SK-MEL-5 (cell line): ENCODE measurements at places on chromosomes 16 and 17. TPM values are rescaled to one million over a fixed set of nuclear protein-coding genes. Genes with fewer than 3 reads are reported as not detected.

DNA sequence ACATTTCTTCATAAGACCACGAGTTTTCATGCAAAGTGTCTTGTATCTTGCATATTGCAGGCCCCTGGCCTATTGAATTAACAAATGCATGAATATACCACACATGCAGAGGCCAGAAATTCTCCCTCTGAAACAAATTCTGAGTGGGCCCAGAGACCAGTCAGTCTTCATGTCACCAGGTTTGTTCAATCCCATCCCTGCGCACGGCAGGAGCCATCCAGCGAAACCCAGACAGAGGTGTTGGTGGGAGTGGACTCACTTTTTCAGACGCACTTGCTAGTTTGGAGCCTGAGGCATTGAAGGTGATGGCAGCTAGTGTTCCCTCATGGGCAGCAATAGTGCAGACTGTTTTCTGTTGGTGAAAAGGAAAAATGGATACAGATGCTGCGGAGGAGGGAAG lies 21.9 kb downstream of the WIPI1 start:
- DNase-seq = no peak

- DNase-seq = no peak
Measured at GRCh38 chr17:68389041-68389440, 68.3 kb downstream of the WIPI1 start.

DNA sequence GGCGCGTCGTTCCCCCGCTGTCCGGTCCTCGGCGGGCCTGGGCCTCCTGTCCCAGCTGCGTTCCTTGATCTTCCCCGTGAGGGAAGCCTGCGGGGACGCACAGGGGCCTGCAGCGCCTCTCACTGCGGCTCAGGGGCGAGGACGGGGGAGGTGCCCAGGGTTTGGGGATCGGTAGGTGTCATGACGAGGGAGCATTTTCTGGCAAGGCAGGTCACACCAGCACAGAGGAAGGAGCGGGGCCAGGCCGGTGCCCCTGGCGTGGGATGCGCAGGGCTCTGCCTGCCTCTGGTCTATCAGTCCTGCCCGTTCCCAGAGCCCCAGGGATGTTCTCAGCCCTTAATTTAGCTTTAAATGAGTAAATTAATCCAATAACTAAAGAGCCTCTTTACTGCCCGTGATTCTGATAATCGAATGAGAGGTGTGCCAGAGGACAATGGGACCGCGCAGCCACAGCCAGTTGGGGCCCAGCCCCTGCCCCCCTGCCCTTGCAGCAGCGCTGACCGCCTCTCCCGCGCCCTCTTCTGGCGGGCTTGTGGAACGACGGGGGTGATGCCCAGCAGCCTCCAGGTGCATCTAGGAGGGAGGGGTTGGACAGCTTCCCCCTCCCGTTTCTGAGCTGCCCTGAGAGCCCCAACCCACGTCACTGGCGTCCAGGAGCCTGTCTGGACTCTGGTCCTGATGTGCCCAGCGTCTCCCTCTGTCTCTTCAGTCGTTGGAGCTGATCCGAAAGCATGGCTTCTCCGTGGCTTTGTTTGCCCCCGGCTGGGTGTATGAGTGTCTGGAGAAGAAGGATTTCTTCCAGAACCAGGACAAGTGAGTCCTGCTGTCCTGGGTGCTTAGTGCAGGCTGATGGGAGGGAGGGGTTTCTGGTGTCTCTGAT lies 7.9 kb downstream of the ENGASE start:
- DNase-seq = peak; percentile 79

DNA sequence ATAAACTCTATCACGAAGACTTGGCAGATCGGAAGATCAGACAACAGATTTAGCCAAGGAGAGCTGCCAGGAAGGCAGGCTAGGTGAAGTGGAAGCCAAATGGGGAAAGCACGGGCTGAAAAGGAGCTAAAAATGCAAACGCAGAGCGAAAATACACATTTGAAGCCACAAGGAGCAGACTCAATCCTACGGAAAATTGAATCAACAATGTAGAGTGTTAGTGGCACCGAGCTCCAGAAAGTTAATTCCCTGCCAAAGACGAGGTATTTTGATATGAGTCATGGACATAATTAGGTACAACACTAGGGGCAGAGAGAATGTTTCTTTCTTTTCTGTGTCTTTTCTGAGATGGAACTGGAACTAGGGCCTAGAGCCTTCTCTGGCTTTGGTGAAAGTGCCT lies 20.7 kb downstream of the GSG1L start:
- no peak for DNase-seq

DNA sequence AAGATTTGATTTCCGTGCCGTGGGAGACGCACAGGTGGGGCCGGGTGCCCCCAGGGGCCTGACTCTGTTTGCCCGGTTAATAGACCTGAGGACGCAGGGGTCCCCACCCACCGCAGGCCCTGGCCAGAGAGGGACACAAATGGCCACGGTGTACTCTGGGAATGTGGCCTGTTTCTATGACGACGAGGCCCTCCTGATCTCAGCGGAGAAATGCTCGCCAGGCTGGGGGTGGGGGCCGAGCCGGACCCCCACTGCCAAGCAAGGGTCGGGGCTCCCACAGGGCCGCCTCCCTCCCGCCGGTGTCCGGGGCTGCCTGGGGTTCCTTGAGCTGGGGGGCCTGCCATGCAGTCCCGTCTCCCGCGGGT lies 24.5 kb upstream of the C1QTNF8 start:
- DNase-seq = no peak

GRCh38 chr17:43814714-43815113 lies 18.2 kb downstream of the MPP3 start:
- no peak for DNase-seq

DNA sequence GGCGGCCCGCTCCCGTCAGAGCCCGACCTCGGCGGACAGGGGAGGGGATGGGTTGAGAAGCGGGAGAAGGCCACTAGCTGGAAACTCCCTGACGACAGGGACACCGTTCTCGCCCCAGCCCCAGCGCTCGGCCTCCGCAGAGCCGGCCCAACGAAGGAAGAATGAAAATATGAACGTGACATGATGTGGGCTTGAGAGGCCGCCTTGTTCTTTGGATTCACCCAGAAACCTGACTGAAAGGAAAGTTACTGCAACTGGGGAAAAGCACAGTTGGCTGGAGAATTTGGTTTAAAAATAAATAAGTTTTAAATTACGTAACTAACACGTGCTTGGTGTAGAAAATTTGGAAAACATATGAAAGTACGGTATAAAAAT lies 21.1 kb downstream of the NPTX1 start:
- peak; percentile 70 for DNase-seq

DNA sequence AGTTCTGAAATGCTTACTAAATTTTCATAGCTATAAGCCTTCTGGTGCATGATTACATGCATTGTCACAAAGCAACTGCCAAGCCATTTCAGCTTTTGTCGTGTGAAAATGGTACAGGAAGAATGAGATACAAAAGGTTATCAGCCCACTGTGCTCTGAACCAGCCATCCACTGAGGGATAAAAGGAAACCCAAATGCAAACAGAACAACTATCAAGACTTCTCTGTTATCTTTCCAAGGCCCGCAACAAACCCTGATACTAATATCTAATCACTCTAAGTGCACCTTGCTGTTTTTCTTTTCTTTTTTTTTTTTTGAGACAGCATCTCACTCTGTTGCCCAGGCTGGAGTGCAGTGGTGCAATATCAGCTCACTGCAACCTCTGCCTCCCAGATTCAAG lies 109.0 kb downstream of the FTO start:
- no peak for DNase-seq

DNA sequence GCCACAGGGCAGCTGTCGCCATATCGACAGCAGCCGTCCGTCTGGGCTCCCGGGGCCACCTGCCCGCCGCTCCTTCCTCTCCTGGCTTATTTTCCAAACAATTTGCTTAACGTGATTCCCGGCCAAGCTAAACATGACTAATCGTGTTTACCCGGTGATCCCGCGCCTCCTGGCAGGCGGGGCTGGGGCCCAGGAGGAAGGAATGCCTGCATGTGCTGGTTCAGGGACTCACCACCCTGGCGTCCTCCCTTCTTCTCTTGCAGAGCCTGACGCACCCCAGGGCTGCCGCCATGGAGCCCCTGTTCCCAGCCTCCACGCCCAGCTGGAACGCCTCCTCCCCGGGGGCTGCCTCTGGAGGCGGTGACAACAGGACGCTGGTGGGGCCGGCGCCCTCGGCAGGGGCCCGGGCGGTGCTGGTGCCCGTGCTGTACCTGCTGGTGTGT lies 6.1 kb downstream of the SSTR5 start:
- DNase-seq = no peak

ITGAD gene
- total RNA-seq = 0.13 TPM in 2 replicates
